CD4-positive, alpha-beta T cell treated with Interleukin-4 for 1 hour (primary cell): ENCODE measurements at places on chromosomes 13 and 19.

DNA sequence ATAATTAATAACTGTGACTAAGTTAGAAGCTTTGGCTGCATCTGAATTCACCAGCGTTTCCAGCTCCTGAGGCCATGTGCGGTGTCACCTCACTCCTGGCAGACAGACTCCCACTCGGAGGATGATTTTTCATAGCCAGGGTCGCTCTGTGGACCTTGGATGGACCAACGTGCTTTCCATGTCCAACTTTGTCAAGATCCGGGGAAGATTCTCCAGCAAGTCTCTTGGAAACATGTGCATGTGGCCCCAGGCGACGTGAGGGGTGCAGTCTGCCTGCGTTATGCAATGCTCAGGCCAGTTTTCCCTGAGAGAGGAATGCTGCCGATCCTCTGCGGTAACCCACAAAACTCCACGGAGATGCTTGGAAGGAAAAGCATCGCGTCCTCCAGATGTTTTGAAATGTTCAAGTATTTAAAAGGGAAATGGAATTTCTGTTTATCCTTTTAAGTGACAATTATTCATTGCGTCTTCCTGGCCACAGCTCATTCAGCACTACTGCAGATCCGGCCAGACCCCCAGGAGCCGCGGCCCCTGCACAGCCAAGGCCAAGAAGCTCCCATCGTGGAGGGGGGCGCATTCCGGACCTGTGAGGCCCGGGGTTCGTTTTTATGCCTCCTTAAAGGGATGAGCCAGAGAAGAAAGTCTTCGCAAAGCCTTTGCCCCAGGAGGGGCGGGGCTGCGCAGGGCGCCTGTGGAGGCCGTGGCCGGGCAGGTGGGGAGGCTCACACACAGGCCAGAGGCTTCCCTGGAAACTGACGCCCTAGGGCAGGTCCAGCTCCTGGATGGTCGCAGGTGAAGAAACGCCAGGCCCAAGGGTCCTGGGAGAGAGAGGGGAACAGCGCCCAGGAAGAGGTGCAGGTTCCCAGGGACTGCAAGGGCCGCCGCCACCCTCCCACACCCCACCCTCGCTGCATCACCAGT lies 46.0 kb downstream of the C13orf46 start:
- DNase-seq, result no peak

- DNase-seq, result no peak
Measured at GRCh38 chr13:98141509-98142379, 1.1 kb upstream of the FARP1 start.

- DNase-seq, result no peak
Measured at GRCh38 chr13:37106642-37107041, 1.2 kb upstream of the CSNK1A1L start.

DNA sequence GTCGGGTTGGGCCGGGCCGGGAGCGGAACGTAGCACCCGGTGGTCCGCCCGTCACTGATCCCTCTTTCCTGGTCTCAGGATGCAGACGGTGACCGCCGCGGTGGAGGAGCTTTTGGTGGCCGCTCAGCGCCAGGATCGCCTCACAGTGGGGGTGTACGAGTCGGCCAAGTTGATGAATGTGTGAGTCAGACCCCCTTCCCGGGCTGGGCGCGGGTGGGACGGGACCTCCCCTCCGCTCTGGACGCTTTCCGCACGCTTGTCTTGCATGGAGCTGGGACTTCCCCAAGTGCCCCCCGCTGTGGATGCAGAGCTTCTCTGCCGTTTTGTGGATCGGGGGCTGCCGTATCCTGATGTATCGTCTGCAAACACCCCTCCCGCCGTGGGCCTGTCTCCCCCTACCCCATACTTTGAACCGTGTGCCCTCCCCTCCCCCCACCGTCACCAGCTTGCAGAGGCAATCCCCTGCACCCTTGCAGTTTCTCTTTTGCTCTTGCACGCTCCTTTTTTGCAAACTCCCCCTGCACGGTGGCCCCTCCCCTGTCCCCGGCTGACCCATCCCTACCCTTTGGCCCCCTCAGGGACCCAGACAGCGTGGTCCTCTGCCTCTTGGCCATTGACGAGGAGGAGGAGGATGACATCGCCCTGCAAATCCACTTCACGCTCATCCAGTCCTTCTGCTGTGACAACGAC lies 669 bp downstream of the GADD45B start:
- DNase-seq, result peak; percentile 63

DNA sequence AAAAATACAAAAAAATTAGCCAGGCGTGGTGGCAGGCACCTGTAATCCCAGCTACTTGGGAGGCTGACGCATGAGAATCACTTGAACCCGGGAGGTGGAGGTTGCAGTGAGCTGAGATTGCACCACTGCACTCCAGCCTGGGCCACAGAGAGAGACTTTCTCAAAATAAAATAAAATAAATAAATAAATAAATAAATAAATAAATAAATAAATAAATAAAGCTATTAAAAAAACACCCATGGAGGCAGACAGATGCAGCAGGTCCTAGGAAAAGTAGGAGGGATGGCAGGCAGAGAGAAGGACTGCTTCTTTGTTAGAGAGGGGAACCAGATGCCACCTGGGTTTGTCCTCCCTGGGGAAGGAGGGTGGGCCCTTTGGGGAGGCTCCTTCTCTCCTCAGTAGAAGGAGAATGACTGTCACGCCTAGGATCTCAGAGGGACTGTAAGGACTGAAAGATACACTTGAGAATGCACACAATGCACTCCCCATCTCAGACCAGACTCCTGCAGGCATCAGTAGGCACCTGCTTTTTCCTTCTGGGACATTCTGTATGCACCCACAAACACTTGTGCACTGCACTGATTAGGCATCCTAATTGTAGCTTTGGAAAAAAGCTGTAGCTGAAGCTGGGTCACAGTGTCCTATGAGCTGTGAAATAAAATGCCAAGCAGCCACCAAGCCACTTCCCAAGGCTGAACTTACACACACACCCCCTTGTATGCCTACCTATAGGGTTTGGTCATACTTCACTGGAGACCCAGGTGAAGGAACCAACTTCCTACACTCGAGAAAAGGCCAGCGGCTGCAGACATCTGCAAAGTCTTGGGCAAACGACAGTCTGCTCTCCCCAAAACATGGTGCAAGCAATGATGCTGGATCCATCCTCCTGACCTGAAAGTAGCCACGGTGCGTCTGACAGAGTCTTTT lies 18.9 kb upstream of the SLC35E1 start:
- DNase-seq, result no peak

GRCh38 chr19:50264483-50265186 lies 61.2 kb downstream of the MYH14 start:
- DNase-seq, result no peak

DNA sequence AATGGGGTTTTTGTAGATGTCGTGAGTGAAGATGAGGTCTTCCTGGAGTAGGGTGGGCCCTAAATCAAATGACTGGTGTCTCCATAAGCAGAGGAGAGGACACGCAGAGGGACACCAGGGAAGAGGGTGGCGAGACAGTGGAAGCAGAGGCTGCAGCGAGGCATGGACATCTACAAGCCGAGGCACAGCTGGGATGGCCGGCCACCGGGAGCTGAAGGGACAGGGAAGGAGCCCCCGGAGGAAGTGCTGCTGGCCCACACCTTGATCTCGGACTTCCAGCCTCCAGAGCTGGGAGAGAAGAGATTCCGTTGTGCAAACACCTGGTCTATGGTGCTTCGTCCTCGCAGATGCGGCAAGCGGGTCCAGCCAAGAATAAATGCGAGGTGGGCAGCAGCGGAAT lies 84.5 kb downstream of the ANKRD10 start:
- DNase-seq, result no peak

- DNase-seq, result no peak
Measured at GRCh38 chr19:34088292-34088691, 84.0 kb upstream of the LSM14A start.

GRCh38 chr13:37416291-37417059 lies 182.1 kb downstream of the POSTN start:
- DNase-seq, result no peak

GRCh38 chr13:19982447-19983043 lies 24.0 kb downstream of the ZMYM2 start:
- no peak for DNase-seq

DNA sequence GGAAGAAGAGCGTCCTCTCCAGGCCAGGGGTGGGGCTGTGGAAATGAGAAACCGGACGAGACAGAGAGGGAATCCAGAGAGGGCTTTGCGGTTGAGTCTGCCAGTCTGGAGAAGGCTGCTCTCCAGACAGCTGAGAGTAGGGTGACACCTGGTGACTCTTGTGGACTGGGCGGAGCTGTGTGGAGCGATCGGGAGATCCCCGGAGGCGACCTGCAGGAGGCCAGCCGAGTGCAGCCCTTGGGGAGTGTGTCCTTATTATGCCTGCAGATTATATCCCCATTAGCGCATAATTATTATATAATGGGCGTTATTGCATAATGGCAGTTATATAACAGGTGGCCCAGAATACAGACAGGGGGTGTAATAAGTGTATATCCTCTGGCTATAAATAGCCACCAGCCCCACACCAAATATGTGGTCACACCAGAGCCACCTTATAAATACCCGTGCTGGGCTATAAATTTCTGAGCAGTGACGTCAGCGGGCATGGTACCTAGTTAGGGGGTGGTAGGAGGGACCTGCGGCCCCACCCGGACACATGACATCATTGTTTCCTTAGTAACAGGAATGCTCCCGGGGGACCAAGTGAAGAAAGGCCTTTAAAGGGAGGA lies 41.2 kb downstream of the NFIX start:
- no peak for DNase-seq
